Smooth muscle cell of the coronary artery (primary cell): ENCODE measurements at places on chromosomes 3 and 15. TPM values are rescaled to one million over a fixed set of nuclear protein-coding genes. Genes with fewer than 3 reads are reported as not detected.

Gene SERPINI2
- not detected in 2 replicates for total RNA-seq

Gene GASK1A
- 0.94 and 1.2 TPM in 2 replicates for total RNA-seq

Gene CIDEC
- not detected in 2 replicates for total RNA-seq

Gene SELENOS
- 51.2 and 91.8 TPM in 2 replicates for total RNA-seq

Gene ATP13A5
- not detected in 2 replicates for total RNA-seq

Gene DGKG
- under 0.01 and 2.1 TPM in 2 replicates for total RNA-seq
